ENCODE measurements at places on chromosomes 2 and 18. TPM values are rescaled to one million over a fixed set of nuclear protein-coding genes. Genes with fewer than 3 reads are reported as not detected.

SF3B6 gene
- total RNA-seq: 70.5 TPM

SOX11 gene
- not detected for total RNA-seq

- no peak for DNase-seq
Measured at GRCh38 chr2:41337956-41338355, 709.9 kb upstream of the PKDCC start.

GRCh38 chr2:167013227-167013626 is 124.9 kb downstream of the XIRP2 start:
- no peak for DNase-seq

GRCh38 chr2:70608373-70608772 is 54.7 kb upstream of the TGFA start:
- no peak for DNase-seq

GRCh38 chr2:144461308-144461766 is 58.6 kb downstream of the ZEB2 start:
- no peak for DNase-seq

GRCh38 chr2:235270956-235271355 is 222.9 kb upstream of the AGAP1 start:
- no peak for DNase-seq

- no peak for DNase-seq
Measured at GRCh38 chr2:19893520-19894133, 8.2 kb downstream of the TTC32 start.

DNA sequence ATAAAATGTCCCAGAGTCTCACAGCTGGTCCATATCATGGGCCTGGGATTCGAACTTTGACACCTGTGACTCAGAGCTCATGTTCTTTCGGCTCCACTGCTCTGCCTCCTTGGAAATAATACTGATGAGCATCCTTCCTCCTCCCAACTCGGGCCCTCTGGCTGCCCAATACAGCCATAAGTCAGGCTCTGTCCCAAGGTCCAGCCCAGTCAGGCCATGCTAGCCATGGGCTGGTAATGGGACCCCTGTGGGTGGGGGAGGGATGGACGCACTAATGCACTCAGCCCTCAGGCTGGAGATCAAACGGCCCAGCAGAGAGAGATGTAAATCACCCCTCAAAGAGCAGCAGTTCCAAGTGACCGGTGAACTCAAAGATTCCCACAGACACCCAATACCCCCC is 61.1 kb downstream of the DDX1 start:
- no peak for DNase-seq

DNA sequence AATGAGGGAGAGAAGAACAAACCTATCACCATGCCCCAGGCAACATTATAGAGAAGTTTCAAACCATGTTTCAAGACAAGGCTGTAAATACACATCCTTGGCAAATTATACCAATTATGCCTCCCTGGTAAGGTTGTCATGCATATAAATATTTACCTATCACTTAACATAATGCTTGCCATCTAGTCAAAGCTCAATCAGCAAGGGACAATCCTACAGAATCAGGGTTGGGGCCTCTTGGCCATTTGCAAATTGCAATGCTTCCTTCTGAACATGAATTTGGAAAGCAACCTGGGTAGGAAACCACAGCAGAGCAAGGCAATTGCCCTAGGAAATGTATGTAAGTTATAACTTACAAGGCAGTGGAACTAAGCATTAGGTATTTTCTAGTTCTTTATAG is 907.2 kb upstream of the CDH2 start:
- no peak for DNase-seq

DNA sequence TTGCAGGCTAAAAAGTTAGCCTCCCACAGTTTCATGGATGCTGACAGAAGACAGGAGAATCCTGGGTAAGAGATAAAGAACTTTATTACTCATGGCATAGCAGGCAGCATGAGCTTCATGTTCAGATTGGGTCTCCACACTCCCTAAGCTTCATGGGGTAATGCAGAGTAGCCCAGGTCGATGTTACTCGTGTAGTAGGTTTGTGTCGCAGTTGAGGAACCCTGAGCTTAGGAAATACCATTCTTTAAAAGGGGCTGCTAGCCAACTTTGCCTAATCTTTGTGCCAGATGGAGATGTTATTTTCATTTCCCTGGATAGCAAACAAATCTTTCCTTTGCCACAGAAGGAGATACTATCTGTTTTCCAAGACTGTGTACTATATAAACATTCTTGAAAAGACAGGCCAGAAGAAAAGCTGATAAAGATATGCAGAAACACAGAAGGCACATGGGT is 117.6 kb downstream of the LTBP1 start:
- no peak for DNase-seq
